NCI-H69 (cell line): ENCODE measurements at places on chromosomes 7 and 10.

DNA sequence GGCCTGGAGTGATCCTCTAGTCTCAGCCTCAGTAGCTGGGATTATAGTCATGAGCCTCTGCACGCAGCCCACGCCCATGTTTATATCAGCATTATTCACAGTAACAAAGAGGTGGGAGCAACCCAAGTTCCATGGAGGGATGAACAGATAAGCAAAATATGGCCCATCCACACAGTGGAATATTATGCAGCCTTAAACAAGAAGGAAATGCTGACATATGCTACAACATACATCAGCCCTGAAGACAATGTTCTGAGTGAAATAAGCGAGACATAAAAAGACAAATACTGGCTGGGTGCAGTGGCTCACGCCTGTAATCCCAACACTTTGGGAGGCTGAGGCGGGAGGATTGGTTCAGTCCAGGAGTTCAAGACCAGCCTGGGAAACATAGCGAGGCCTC lies 21.5 kb upstream of the PFKFB3 start:
- no peak for DNase-seq

DNA sequence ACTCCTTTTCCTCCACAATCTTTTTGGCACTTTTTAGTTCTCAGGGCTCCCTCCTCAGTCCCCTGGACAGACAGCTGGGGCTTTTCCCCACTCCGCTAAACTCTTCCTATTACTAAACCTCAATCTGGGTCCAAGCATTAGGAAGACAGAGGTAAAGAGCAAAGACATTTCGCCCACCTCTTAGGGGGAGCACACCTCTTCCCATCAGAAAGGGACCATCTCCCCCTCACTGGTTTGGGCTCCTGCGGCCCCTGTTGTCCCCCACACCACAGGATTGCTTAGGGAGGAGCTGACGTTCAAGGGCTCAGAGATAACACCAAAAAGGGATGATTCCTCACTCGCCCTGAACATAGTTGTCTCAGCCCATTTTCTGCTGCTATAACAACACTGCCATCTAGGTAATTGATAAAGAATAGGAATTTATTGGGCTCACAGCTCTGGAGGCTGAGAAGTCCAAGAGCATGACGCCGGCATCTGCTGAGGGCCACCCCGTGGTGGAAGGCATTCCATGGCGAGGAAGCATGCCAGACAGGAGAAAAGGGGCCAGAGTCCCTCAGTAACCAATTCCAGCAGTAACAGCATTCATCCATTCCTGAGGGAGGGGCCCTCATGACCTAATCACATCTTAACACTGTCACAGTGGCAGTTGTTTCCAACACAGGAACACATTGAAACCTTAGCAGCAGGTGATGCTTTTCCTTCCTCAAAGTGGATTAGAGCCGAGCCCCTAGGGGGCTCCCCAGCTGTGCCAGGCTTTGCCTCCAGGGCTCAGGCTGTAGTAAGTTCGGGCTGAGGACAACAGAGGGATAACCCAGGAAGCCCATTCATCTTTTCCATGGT lies 209.6 kb downstream of the EBF3 start:
- DNase-seq, result peak; percentile 2

DNA sequence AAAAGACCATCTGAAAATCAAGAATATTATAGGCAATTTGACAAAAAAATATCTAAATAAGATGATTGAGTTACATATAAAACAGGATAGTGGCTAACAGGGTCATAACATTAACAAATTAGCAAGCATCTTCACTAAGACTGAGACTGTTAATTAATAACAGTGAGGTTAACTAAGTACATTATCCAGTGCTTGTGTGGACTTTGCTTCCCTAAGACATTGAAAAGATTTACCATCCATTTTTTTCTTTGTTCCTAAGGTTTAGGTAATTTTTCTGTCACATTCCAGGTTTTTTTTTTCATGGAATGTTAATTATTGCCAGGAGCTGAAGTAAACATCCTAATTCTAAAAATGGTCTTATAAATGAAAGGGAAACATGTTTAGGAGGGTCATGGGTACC lies 227.6 kb downstream of the ANKRD7 start:
- no peak for DNase-seq

GRCh38 chr10:49605216-49605938 lies 4.7 kb upstream of the SLC18A3 start:
- DNase-seq, result peak; percentile 30

GRCh38 chr7:3673524-3673923 lies 372.5 kb downstream of the SDK1 start:
- DNase-seq, result peak; percentile 67

DNA sequence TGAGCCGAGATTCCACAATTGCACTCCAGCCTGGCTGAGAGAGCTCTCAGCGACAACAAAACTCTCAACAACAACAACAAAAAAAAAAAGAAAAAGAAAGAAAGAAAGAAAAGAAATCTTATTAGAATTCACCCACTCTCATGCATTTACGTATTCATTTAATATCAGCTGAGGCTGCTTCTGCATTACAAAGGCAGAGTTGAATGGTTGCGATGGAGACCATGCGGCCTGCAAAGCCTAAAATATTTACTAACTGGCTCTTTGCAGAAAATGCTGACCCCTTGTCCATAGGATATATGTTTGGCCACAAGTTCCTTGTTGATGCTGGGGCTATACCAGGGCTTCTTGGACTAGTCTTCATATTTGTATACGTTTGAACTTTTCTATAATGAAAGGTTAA lies 109.4 kb downstream of the SPDYE5 start:
- no peak for DNase-seq

DNA sequence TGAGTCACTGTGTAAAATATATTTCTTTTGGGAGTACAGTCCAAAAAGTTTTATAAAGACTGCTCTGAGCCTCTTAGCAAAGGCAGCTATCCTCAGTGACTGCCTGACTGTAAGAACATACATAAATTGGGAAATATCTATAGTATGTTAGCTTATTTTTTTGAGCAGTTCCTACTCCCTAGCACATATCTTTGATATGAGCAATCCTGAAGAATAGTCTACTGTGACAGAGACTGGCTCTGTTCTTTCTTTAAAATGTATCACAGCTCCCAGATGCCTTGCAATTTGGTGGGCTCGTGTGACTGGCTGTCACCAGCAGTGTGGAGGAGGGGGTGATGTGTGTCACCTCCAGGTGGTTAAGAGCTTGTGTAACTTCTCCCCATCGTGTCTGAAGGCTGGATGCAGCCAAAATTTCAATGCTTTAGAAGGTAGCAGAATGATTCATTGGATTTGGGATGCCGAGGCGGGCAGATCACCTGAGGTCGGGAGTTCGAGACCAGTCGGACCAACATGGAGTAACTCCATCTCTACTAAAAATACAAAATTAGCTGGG lies 47.9 kb downstream of the MTERF1 start:
- no peak for DNase-seq

DNA sequence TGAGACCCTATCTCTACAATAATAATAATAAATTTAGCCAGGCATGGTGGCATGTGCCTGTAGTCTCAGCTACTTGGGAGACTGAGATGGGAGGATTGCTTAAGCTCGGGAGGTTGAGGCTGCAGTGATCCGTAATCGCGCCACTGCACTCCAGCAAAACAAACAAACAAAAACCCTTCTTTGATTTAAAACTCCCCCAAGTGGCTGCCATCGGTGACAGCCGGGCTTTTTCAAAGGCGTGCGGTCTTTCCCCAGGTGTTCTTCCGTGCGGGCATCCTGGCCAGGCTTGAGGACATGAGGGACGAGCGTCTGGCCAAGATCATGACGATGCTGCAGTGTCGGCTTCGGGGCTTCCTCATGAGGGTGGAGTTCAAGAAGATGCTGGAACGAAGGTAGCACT lies 1.9 kb upstream of the MYH16 start:
- DNase-seq, result peak; percentile 29

DNA sequence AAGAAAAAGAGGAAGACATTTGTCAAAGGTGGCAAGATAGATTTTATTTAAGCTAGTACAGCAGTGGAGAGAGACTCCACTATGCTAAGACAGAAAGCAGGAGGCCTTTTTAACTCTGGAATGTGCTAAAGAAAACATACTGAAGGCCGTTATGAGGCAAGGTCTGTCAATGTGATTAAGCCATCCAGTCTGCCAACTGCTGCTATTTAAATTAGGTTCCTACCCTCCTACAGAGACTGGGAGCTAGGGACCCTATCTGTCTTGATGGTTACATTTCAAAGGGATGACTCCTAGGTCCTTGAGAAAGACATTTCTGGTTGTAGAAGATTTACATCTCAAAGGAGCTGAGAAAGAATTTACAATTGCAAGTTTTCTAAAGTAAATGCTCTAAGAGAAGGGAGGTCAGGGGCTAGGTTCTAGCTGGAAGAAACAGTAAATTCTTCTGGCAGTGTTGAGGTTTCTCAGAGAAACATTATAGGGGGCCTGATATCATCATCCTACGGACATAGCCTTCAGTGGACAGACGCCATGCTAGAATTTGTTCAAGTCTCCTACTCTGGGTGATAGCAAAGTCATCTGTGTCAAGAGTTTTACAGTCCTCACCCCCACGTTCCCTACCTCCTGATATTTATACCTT lies 211.6 kb downstream of the PHF14 start:
- DNase-seq, result no peak

- no peak for DNase-seq
These were observed 61.8 kb upstream of the SDK1 start for GRCh38 chr7:3239291-3239691.

DNA sequence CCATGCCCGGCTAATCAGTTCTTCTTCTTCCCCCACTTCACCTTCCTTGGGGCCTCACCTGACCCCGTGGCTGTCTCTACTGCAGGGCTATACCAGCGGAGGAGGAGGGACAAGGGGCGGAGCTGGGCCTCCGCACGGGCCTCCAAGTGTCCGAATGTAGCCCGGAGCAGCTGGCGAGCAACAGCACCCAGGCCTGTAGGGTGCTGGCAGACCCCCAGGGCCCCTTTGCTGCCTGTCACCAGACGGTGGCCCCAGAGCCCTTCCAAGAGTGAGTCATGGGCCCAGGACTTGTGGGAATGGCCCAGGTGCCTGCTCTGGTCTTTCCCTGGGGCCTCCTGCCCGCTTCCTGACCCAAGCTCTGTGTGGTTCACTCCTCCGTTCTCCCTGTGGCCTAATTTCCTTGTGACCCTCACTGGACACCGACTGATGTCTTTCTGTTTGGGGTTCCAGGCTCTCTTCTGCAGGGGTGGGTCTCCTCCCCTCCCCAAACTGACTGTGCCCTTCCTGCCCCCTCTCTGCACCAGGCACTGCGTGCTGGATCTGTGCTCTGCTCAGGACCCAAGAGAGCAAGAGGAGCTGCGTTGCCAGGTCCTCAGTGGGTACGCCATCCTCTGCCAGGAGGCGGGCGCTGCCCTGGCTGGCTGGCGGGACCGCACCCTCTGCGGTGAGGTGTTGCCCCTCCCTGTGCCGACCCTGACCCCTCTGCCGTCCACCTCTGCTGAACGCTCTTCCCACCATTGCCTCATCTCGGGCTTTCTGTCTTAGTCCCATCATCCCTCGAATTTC lies 35.2 kb downstream of the EPHB4 start:
- no peak for DNase-seq

DNA sequence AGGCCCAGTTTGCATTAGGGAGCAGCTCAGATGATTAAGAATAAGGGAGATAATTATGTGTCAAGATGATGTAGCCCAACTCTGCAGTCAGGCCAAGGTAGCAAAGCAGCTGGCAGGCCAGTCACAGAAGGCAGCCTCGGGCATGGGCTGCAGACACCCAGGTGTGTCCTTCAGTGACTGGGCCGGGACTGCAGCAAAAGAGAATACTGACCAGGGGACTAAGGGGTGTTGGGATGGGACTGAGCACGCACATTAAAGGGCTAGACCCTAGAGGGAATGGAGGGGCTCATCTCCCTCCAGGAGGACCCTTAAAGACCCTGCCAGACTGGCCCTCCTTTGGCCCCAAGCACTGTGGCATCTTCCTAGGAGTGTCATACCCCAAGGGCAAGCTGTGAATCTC lies 38.7 kb downstream of the PAX2 start:
- DNase-seq, result no peak

GRCh38 chr7:106035568-106035967 lies 72.5 kb downstream of the CDHR3 start:
- no peak for DNase-seq
